ENCODE measurements at places on chromosomes 4 and X.

- no peak for DNase-seq
These were observed 687.2 kb downstream of the FAM133A start for GRCh38 chrX:94361241-94361640.

DNA sequence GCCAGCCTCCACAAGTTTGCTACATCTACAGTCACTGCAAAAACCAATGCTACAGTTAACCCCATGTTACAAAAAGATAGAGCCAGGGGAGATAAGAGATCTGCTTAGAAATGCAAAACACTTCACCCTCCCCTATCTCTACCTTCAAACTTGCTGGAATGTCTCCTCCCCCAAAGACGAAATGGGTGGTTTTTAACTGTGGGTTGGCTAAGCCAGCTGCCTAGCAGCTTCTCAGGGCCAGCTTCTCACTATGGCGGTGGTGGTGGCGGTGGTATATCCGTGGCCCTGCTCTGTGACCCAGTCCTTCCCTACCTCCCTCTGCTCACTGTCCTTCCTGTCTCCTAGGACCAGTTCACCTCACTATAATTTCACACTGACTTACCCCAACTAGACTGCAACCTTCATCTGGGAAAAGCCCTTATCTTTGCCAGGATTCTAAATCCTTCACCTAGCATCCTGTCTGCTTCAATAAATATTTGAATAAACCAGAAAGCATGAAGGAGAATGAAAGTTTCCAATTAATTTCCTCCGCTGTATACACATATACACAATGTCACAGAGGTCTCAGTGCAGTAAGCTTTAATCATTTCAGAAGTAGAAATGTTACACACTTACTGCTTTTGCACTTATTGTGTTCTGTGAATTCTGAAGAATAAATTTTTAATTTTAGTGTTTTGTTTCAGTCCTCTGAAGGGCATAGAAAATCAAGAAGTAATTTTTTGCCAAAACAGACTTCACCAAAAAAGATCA is 46.3 kb downstream of the SH3KBP1 start:
- DNase-seq = no peak

- DNase-seq = no peak
These were observed 436.0 kb upstream of the INTU start for GRCh38 chr4:127196655-127197352.

DNA sequence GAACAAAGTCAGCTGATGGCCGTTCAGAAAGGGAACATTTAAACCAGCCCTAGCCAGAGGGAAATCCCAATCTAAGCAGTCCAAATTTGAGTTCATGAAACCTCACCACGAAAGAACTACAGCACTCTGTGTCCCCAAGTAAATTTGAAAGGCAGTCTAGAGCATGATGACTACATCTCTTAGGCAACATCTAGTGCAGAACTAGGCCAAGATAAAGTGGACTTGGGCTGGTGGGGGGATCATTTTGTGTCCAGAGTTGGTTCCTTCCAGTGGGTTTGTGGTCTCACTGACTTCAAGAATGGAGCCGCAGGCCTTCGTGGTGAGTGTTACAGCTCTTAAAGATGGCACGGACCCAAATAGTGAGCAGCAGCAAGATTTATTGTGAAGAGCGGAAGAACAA is 64.9 kb downstream of the KLHL4 start:
- DNase-seq = no peak

DNA sequence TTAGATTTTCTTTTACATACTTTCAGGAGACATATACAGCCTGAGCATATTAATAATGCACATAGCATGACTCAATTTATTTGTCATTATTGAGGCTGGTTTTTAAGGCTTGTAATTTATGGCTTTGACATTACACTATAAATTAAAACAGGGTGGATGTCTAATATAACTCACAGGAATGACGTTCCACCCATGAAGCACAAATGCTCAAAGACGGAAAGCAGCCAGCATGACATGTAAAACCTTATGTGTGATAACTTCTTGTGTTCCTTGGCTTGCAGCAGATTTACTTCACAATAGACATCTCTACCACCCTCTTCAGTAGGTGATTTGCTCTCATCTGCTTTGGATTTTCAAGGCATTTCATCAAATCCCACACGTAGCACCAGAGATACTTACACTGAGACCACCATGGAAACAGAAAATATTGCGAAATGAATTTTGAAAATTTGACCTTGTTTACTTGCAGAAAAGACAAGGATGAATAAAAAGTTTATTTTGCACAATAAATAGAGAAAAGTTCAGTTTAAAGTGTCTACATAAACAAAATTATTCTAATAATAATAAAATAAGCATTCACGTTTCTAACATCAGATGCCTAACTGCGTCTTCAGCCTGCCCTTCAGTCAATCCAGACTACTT is 64.7 kb upstream of the BTC start:
- DNase-seq = no peak

DNA sequence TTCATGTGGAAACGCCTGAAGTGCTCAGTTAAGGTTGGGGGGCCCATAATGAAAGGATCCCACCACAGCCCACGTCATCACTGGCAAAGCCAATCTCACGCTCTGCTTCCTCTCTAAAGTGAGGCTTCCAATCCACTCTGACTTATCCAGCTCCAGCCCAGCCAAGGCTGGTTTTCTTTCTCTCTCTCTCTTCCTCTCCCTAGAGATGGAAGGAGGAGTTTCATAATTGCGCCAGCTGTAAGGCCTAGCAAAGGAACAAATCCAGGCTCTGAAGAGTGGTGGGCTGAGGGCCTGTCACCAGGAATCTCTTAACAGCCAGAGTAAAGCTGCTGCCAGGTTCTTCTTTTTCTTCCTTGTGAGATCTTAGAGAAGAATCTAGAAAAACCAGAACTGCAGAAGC is 20.7 kb upstream of the BCLAF3 start:
- no peak for DNase-seq

DNA sequence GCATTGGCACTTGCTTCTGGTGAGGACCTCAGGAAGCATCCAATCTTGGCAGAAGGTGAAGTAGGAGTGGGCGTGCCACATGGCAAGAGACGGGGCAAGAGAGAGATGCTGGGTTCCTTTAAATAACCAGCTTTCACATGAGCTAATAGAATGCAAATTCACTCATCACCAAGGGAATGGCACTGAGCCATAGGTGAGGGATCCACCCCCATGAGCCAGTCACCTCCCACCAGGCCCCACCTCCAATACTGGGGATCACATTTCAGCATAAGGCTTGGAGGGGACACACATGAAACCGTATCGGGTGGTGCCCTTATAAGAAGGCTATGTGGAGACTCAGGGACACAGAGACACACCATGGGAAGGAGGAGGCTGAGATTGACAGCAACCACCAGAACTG is 140.0 kb upstream of the MSX1 start:
- DNase-seq = no peak

DNA sequence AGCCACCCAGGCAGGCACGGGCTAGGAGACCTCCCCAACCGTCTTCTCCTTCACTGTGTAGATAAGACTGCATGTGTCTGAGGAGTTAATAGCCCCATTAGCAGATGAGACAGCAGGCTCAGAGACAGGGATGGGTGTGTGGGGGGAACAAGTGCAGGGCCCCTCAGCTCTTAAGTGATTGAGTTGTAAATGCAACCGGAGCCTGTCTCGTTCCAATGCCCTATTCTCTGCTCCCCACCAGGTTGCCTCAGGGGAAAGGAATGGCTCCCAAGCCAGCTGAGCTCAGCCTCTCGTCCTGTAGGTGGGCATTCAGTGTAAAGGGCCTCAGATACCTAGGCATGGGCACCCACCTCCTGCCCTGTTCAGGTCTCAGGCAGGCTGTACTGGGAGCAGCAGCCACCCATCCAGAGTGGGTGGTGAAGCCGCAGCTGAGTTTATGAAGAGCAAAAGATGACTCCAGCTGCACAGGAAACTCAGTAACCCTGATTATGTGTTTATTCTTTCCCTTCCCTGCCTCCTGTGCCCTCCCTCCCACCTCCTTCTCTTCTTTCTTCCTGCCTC is 87.3 kb downstream of the PJA1 start:
- DNase-seq = no peak

DNA sequence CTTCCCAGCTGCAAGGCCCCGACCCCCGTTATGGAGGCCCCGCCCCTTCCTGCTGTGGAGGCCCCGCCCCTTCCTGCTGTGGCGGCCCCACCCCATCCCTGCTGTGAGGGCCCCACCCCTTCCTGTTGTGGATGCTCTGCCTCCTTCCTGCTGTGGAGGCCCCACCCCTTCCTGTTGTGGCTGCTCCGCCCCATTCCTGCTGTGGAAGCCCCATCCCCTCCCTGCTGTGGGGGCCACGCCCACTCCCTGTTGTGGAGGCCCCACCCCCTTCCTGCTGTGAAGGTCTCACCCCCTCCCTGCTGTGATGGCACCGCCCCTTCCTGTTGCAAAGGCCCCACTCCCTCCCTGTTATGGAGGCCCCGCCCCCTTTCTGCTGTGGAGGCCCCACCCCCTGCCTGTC is 104.9 kb upstream of the PSAPL1 start:
- no peak for DNase-seq

DNA sequence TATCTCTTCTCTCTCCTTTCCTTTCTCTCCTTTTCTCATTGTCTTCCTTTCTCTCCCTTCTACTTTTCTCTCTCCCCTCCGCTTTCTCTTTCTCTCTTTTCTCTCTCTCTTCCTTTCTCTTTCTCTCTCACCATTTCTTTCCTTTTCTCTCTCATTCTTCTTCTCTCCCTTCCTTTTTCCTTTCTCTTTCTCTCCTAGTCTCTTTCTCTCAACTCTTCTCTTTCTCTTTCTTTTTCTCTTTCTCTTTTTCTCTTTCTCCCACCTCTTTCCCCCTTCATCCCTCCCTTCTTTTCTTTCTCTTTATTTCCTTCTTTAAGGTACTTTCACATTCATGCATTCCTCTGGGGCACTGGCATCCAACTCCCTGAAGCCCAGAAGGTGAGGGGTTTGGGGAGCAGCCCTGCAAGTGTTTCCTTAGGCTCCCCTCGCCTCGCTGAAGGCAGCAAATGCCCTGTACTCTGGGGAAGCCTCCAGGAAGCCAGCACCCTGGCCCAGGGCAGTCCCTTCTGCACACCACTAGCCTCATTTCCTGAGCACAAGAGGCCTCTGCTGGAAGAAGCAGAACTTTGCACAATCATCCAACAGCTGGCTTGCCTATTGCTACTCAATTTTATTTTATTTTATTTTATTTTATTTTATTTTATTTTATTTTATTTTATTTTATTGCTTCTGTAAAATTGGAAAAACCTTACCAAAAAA is 124.2 kb downstream of the NFKB1 start:
- DNase-seq = no peak

DNA sequence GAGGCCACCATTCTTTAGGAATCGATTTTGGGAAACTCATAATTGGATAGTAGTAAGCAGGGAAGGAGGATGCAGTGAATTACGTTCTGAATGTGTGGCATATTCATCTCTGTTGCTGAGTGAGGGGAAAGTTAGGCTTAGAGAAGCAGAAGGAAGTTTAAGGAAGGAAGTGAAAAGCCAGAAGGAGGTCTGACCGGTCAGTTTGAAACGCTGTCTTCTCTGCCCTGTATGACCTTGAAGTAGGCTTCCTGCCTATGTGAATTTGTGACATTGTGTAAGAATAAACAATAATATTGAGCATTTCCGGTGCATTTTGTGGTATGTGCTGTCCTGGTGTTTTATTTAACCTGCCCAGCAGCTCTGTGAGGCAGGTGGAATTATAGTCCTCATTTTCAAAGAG is 67.3 kb downstream of the PDLIM5 start:
- no peak for DNase-seq

DNA sequence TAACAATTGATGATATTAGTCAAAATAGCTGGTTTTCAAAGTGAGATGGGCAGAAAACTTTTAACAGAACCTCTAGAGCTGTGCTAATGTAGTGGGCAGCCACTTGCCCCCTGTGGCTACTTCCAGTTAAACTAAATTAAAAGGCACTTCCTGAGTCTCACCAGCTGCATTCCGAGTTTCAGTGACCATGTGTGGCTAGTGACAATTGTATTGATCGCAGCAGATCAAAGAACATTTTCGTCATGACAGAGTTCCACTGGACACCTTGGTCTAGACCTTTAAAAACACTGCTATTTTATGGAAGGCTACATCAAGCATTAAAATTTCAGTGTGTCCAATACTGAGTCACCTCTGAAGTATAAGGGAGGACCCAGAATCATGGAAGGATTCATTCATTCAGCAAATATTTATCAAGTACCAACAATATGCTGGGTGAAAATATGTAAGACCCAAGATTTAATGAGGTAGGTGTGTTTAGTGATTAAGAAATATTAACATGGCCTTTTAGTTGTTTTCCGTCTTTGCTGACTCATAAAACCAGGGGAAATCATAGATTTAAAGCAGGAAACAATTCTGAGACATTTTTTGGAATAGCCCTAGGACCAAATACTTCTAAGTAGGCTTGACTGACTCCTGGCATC is 5.1 kb upstream of the FAT1 start:
- DNase-seq = no peak

- no peak for DNase-seq
These were observed 171.4 kb downstream of the NHS start for GRCh38 chrX:17546356-17546755.

- no peak for DNase-seq
These were observed 41.9 kb upstream of the MXD4 start for GRCh38 chr4:2303686-2304320.

DNA sequence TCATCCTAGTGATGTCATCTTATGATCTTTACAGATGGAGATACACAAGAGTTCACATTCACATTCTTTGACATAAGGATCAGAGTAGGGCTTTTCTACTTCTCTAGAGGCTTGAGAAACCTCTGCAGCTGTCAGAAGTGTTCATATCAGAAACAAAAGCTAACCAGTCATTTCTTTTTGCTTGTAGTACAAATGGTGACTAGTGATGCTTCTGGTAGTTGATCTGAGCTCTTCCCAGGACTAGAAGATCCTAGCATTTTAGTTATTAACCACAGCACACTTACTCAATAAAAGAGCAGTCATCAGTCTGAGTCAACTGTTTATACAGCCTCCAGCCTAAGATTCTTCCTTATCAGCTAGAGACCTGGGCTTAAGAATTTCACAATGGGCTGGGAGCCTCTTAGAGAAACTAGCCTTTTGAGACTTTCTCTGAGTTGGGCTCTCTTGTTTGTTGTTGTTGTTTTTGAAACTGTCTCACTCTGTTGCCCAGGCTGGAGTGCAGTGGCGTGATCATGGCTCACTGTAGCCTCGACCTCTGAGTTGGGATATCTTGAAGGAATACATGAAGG is 84.1 kb downstream of the TMEM164 start:
- no peak for DNase-seq

DNA sequence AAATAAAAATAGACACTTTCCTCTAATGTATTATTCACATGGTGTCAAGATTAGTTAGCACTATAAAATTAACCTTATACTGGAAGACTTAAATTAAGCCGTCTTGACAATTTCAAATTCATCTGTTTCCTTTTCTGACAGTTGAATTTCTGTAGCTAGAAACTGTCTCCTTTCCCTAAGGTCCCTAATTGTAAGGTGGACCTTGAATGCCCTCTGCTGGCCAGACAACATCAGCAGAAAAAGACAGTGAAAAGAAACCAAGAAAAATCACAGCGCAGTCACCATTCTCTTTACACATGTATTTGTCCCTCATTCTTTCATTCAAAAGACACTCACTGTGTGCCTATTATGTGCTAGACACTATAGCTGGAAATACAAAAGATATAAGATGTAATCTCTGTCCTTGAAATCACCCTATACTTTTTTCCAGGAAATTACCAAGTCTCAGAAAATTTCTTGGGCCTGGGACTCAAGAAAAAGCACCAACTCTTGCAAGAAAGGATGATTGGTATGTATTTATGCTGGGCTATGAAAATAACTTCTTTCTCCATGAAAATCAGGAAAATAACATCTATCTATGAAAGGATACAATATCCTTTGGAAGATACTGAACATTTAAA is 32.7 kb upstream of the AMBN start:
- no peak for DNase-seq

- no peak for DNase-seq
These were observed 127.8 kb upstream of the METTL14 start for GRCh38 chr4:118557298-118557851.

- no peak for DNase-seq
These were observed 26.5 kb upstream of the ANKRD50 start for GRCh38 chr4:124738994-124739393.

All from tibial nerve (tissue), 4 donors.